ENCODE measurements at places on chromosomes 1 and 21.

DNA sequence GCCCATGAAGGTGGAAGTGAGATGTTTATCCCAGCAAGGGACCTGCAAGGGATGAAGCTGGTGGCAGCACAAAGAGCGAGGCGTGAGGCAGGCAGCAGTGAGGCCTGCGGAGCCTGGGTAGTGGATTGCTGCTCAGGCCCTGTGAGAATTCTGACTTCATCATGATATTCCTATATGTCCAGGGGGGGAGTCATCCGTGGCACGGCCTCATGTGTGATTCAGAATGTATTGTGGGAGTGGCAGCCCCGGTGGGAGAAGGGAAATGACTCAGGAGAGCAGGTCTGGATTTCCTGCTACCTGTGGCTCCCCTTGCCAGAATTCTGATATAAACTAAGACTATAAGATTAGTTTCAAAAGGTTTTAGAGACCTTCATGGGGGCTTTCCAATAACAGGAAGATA is 240.9 kb downstream of the CAMTA1 start:
- no peak for DNase-seq

DNA sequence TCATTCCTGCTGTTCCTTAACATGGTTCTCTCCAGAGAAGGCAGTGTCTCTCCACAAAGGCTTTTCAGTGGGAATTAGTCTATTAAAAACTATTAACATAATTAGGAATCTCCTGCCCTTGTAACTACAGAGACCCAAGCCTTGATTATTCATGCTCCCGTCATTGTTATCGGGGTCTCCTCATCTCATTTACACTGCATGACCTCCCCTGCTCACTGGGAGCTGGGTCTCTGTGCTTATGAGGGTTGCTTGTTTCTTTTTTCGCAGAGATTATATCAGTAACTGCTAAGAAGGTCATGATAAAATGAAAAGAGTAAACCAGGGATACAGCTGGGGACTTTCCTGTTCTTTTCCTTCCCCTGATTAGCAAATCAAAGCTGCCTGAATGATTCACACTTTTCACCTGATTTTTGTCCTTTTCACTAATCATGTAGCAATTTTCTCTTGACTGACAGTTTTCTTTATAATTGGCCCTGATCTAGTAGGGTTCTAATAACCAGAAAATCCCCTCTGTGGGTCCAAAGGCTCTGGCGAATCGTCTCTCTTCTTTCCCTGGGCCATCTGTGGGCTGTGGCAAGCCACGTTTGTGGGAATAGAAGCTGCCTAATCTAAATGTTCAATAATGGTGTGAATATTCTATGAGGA is 116.5 kb upstream of the BARHL2 start:
- no peak for DNase-seq

DNA sequence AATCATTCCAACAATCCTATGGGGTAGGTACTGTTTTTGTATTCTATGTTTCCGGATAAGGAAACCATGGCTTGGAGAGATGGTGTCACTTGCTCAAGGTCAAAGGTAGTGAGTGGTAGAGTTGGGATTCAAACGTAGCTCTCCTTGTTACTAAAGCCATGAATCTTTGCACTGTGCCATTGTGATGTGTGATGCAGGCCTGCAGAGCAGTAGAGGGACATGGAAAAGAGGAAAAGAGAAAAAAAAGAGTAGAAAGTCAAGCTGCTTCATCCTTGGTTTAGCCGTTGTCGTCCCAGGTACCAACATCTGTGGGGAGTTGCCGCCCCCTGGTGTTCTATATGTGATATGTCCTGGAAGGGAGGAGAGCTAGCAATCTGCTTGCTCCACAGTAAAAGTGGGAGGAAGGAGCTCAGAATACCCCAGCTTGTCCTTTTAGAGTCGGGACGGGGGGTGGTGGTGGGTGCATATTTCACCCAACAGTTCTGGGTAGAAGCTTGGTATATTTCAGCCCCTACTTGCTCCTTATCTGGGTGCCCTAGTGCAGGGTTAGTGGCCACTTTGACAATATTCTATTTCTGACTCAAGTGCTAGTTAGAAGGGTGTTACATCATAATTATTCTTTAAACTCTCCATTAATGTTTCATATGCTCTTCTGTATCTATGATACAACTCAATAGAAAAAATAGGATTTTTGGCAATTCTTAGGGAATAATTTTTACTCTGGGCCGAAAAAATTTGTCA is 98.4 kb downstream of the EBNA1BP2 start:
- peak; percentile 66 for DNase-seq

GRCh38 chr1:223748405-223748772 is 36.0 kb downstream of the CAPN2 start:
- DNase-seq: no peak

GRCh38 chr1:236417336-236417735 is 23.2 kb downstream of the EDARADD start:
- DNase-seq: no peak

GRCh38 chr1:244319283-244320132 is 132.2 kb downstream of the ADSS2 start:
- DNase-seq: no peak

DNA sequence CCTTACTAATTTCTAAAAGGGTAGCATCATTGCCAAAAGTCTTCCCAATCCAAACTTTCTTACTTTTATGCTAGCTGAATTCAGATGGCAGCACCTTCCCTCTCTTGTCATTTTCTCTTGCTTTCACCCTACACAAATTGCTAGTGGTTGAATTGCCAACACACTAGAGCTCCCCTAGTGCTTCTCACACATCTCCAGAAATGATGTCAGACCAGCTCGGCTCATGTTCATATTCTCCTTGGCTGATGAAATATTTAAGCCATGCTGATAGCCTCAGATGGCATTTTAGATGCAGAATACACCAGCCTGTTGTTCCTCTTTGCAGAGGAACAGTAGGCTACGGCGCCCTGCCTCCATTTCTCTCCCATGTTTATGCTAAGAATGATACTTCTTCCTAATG is 256.9 kb downstream of the PTBP2 start:
- no peak for DNase-seq

GRCh38 chr1:202858331-202858730 is 30.6 kb downstream of the RABIF start:
- DNase-seq: no peak

DNA sequence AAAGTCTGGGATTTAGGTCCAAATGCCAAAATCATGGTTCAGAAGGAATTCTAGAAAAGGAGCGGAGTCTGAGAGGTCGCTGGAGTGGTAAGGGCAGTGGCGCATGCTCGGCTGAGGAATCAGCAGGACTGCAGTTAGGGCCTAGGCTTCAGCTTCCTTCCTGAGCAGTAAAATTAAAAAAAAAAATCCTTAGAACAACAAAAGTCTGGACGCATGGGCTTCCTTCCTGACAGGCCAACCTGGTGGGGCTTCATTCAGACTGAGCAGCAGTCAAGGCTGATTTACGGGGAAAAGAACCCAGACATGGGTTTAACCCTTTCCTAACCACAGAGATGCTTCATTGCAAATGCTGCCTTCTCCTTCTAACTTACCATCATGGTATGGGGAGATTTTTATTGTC is 17.1 kb downstream of the RNF220 start:
- DNase-seq: no peak

- DNase-seq: no peak
Measured at GRCh38 chr1:215599418-215600074, 32.4 kb downstream of the KCTD3 start.

DNA sequence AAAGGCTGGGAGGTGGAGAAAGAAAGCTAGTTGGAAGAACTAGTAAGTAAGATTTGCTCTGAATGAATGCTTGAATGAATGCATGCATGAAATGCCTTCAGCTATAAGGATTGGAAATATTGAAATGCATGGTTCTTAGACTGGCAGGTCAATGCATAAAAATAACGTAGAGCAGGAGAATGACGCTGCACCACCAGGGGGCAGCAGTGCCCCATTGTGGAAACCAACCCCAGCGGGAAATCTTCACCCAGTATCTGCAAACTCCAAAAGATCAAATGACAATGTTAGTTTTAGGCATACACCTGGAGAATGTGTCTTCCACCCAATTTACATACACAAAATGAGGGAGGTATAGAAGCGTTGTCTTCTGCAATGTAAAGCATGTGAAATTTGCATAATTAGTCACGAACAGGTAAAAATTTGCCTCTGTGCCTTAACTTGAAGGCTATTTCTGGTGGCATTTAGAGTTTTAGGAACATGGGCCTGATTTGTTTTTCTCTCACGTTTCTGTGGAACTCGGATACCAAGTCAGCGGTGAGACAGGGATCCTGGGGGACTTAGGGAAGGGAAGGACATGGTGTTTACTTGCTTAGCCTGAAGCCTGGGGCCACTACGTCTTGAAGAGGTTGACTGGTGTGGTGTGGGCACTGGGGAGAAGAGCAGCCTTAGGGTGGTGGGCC is 78.6 kb downstream of the HHAT start:
- DNase-seq: peak; percentile 72

All from stimulated activated CD8-positive, alpha-beta memory T cell treated with anti-CD3 and anti-CD28 coated beads, Interleukin-12 subunit alpha, Interleukin-12 subunit beta, amount 100 ng/mL, for 1 hour (primary cell).